H7 (cell line): ENCODE measurements at places on chromosomes 11 and 22. TPM values are rescaled to one million over a fixed set of nuclear protein-coding genes. Genes with fewer than 3 reads are reported as not detected.

GRCh38 chr22:42863349-42863961, 6.4 kb upstream of the ARFGAP3 start:
- DNase-seq: no peak

DNA sequence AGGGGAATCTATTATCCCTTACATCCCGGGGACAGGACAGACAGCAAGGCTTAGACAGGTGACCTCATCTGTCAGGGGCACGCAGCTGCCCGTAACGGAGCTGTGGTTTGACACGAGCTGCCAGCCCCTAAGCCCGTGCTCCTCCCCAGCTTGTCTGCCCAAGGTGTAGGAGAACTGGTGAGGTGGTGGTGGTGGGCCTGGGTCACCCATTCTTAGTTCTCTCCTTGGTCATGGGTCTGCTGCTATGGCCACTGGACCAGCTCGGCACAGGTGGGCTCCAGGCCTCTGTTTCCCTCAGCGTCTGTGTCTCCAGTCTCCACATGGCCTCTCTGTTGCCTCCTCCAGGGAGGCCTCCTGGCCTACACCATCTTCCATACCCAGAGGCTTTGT, 5.4 kb downstream of the PARVG start:
- DNase-seq: no peak

DNA sequence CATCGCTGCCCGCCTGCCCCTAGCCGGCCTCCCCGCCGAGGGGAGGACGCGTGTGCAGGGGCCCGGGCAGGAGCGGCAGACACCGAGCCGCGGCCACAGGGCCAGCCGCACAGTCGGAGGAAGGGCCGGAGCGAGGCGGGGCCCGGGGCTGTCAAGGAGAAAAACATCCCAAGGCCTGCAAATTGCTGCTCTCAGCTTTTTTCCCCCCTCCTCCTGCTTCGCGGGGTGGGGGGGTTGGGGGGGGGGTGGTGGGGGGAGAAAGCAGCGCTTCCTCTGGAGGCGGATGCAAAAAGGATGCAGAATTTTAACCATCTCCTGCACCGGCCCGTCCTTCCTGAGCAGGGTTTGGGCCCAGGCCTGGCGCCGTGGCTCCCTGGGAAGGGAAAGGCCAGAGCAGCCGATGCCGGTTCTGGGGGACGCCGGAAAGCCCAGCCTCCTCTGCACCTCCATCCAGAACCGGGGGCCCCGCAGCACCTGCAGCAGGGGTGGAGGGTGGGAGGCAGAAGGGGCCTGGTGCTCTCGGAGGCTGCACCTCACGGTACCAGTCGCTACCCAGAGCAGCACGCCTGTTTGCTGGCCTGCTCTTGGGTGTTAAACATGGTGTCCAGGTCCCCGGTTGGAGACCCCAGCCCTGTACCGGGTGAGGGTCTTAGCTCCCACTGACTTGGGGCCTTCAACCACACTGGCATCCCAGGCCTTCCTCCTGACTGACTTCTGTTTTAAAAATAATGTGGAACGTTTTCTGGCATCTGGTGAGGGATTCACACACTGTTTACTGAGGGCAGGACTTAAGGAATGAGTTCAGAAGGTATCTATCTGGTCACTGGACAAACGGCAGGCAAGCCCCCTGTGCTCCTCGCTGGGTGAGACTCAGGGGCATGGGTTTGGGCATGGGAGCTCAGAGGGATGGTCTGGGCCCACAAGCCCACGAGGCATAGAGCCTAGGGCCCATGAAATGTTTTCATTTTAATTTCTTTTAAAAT, 77.4 kb upstream of the WNT7B start:
- DNase-seq: peak; percentile 76

The POU2F3 gene
- 0.81 TPM in 1 of 2 replicates, not detected in the other for total RNA-seq

The OR52E8 gene
- not detected in 2 replicates for total RNA-seq

The ART1 gene
- total RNA-seq: 0.07 TPM in 1 of 2 replicates, not detected in the other
